ENCODE measurements at places on chromosomes 13 and 19. TPM values are rescaled to one million over a fixed set of nuclear protein-coding genes. Genes with fewer than 3 reads are reported as not detected.

Gene MCEMP1
- not detected for total RNA-seq

Gene APOC4
- total RNA-seq, result not detected

Gene FBXO46
- 7.2 TPM for total RNA-seq

Gene RFPL4A
- not detected for total RNA-seq

Gene SPACA4
- total RNA-seq, result not detected

Gene IL12RB1
- total RNA-seq, result not detected

Gene ZNF223
- 7.5 TPM for total RNA-seq

Gene AMER2
- 0.43 TPM for total RNA-seq

Gene WBP4
- 5.2 TPM for total RNA-seq

Gene PTGIR
- total RNA-seq, result 0.22 TPM

Gene PSMD8
- total RNA-seq, result 162 TPM

Gene ADM5
- 1.2 TPM for total RNA-seq

Gene LAIR1
- not detected for total RNA-seq

Gene AMH
- 2.0 TPM for total RNA-seq

Gene HSH2D
- total RNA-seq, result not detected

Gene CRX
- not detected for total RNA-seq

Gene LRFN3
- total RNA-seq, result 11.6 TPM

Gene ZNF564
- 12.6 TPM for total RNA-seq

Gene TNFSF9
- total RNA-seq, result not detected

Gene SLC17A7
- total RNA-seq, result under 0.01 TPM

Gene GJA3
- 0.22 TPM for total RNA-seq

Gene SEMA6B
- total RNA-seq, result not detected

Gene GSX1
- not detected for total RNA-seq

Gene C19orf85
- total RNA-seq, result not detected

Gene ZNF296
- 0.79 TPM for total RNA-seq

Gene SHANK1
- total RNA-seq, result not detected

Gene FPR1
- total RNA-seq, result 0.11 TPM

Gene ACP5
- total RNA-seq, result 0.79 TPM

Gene LRRC25
- not detected for total RNA-seq

Gene NOTCH3
- 1.6 TPM for total RNA-seq

Gene ELAVL3
- total RNA-seq, result not detected

Gene CD209
- not detected for total RNA-seq

Gene FCAR
- total RNA-seq, result not detected

Gene CYP4F11
- total RNA-seq, result not detected

Gene ZIK1
- total RNA-seq, result 13.3 TPM

Gene KPTN
- 3.1 TPM for total RNA-seq

Gene FFAR2
- not detected for total RNA-seq

Gene NTN5
- total RNA-seq, result 0.11 TPM

Gene RASA3
- 7.4 TPM for total RNA-seq

Gene CEBPA
- 2.7 TPM for total RNA-seq

Measured in placental epithelial cell (primary cell).